Natural killer cell (primary cell): ENCODE measurements at places on chromosomes 2 and 18.

DNA sequence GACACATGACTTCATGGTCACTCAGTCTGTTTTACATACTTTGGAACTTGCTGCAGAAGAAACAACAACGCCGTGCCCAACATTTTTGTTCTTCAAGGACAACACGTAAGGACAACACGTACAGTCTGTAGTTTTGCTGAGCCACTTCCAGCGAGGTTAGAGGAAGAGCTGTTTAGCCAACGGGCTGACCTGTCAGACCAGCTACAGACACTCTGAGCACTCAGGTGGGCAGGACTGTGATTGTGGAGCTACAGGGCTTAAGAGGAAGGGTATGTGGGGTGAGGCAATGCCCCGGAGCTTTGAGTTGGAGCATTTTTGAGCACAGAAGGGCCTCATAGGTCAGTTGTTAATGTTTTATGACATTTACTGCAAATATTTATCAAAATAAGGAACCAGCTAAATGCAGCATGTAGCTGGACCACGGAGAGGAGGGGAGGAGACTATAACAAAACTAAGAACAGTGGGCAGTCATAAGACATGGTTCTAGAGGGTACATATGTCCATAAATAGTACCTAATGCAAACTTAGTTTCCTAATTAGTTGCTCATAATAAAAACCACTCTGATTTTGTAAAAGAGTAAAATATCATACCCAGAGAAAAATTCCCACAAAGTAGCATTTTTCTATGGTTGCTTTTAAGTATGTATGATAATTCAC, 26.3 kb upstream of the NPC1 start:
- DNase-seq: no peak

DNA sequence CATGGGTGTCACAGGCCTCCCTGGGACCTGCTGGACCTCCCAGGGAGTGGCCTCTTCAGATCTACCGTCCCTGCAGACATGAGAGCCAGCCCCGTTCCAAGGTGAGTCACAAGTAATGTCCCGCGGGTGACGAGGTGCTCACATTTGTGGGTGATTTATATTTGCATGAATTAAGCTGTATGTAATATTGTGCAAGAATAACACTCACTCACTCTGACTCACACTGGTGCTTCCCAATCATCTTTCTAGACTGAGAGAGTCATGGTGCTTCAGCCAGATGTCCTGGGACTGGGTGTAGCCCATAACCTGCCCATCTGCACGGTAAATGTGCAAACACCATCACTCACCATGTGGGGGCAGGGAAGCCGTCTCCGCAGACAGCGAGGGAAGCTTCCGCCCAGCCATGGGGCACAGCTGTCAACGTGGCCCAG, 347.5 kb upstream of the SALL3 start:
- DNase-seq: no peak

DNA sequence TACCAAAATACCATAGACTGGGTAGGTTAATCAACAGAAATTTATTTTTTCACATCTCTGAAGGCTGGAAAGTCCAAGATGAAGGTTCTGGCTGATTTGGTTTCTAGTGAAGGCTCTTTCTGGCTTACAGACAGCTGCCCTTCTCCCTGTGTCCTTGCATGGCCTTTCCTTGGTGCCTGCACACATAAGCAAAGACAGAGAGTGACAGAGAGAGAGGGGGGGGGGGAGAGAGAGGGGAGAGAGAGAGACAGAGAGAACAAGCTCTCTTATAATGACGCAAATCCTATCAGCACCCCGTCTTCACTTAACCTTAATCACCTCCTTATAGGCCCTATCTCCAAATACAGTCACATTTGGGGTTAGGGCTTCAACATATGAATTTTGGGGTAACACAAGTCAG, 53.9 kb downstream of the INO80C start:
- DNase-seq: no peak

DNA sequence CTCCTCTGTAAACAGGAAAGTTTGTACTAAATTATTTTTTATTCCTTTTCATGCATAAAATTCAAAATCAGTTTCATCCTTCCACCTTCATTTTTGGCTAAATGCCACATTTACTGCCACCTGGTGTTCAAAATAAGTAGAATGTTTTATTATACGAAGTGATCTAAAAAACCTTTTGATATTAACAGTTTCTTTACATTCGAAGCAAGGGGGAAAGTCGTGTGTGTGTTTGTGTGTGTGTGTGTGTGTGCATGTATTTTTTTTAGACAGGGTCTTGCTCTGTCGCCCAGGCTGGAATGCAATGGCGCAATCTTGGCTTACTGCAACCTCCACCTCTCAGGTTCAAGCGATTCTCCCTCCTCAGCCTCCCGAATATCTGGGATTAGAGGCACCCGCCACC, 9.0 kb upstream of the SCN9A start:
- DNase-seq: peak; percentile 13

DNA sequence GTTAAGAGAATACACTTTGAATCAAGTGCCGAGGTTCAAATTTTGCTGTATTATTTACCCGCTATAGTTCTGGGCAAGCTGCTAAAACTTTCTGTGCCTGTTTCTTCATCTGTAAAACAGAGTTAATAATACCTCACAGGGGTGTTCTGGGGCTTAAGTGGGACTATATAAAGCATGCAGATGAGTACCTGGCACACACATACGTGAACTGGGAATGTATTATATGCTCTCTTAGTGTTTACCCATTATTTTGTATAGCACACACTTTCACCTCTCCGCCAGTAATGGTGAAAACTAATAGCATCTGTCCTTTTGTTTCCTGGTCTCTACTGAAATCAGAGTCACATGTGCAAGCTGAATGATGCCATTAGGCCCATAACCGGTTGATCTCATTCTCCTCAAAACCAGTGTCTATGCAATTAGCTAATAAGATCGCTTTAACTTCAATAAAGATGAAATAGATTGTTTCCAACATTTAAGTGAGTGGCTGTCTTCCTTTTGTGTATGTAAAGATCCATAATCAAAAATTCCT, 3.8 kb upstream of the CDKL4 start:
- DNase-seq: no peak

DNA sequence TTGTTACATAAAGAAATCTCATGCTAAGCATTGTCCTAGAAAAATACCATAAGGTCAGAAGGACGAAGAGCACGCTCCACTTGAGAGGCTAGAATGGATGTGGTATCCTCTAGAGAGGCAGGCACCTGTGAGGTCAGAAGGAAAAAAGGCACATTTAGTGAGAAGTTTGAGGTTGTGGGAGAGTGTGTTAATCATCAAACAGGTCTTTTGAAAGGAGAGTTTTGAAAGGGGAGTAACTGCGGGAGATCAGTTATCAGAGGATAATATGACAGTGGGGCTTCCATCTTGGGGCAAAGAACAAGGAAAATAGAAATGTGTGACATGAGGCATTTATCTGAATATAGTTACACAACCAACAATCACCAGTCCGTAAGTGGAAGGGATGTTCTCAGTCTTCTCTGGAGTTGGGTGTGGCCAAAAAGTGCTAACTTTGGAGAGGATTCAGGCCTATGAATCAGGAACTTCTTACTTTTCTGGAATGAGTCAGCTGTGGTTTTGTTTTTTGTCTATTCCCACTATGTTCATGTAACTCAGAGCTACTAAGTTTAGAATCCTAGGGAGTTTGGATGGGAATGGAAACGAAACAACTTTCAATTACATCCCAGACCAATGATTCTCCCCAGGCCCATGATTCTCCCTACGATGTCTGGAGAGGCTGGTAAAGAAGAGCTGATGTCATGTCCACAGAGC, 451.4 kb upstream of the ST6GAL2 start:
- no peak for DNase-seq

DNA sequence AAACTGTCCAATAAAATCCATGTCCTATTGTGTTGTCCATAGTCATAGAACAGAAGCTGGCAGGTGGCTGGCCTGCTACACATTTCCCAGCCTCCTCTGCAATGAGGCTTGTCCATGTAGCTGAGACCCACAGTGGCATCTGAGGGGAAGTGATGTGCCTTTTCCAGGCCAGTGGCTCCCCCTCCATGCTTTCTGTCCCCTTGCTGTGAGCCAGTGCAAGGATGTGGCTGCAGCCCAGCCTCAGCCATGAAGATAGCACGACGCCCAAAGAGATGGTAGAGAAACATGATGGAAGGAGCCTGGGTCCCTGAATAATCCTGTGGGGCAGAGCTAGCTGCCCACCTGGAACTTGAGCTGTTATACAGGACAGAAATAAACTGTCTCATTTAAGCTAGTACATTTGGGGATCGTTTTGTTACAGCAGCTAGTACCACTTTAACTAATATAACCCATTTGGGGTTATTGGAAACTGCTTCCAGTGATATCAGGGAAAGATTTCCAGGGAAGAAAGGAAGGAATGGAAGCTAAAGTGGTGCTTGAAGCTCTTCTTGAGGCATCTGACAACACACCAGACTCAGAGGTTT, 40.3 kb downstream of the SFXN5 start:
- DNase-seq: no peak

DNA sequence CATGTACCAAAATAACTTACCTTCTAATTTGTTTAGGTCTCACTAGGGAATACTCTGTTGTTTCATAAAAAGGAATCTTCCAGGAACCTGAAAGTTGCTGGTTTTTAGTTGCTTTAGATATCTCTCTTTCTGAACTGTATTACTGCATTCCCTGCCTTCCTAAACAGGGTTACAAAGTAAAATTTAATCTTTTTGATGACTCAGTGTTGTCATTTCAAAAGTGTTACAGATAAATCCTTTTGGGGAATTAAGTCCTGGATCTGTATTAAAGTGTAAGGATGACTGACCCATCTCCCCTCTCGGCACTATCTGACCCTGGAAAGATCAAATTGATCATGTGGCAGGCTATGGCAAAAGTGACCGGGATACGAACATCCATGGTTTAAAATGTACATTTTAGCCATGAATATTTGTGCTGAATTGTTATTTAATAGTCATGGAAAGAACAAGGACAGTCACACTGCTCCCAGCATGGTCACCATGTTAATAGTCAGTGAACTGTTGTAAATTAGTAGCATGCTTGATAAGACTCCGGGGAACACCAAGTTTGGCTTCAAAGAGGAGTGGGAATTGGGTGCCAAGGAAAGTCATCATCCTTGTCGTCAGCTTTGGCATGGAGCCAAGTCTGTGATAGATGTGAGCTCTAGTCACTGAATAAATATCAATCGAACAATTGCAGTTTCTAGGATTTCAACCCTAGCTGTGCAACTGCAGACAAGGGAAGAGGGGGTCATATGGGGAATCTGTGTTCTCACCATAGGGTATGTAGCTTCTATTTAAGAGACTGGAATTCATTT, 4.2 kb downstream of the PLEKHA3 start:
- DNase-seq: peak; percentile 29

DNA sequence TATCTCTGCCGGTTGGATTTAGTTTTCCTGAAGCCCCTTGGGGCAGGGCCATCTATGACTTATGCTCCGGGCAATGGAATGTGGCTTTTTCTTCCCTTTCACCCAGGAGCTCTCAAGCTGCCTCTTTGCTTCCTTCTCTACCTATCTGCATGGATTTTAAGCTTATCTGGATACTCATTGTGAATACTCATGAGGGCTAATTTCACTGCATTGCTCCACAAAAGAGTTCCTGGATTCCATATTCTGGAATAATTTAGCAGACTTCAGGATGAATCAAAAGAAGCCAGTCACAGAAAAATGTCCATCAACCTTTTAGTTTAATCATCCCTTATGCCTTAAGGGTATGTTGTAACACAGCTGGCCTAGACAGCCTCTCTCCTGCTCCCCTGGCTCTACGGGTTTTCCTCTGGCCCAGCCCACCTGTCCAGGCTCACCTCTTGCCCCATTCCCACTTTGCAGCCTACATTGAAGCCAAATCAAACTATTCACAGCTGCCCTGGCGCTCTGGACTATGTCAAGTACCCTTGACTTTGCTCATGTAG, 122.8 kb upstream of the RMDN2 start:
- DNase-seq: no peak

DNA sequence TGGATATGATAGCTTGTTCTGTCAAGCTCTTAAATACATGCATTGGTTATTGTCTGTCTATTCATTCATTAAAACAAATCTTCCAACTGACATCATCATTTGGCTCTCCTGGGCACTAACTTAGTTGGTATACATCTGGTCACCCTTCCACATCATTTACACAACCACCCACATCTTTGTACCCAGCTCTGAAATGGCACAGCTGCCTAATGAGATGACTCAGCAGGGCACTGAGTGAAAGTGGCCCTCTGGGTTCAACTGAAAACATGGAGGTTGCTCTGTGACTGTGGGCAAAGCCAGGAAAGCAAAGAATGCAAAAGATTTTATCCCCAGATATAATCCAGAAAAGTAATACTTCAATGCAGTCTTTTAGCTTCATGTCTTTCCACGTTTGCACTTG, 234.0 kb upstream of the MAP2 start:
- no peak for DNase-seq

- no peak for DNase-seq
These were observed 1.3 kb upstream of the ANTXR1 start for GRCh38 chr2:69011611-69012157.

GRCh38 chr2:180953550-180953949, 26.9 kb upstream of the UBE2E3 start:
- no peak for DNase-seq

DNA sequence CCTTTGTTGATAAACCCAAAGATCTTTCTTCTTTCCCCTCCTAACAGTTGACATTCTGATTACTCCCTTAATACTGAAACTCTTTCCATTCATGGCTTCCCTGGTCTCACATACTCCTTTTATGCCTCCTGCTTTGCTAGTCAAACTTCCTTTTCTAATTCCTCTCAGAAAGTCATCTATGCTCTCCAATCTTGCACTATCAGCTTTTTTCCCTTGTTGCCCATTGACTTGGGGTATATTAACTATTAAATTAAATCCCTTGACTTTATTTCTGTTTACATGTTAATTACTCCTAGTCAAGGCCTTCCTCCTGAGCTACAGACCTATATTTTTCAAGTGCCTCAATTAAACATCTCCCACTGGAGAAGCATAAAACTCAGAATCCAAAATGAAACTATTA, 3.6 kb upstream of the COL5A2 start:
- no peak for DNase-seq
